ENCODE measurements at places on chromosomes 12 and 14.

DNA sequence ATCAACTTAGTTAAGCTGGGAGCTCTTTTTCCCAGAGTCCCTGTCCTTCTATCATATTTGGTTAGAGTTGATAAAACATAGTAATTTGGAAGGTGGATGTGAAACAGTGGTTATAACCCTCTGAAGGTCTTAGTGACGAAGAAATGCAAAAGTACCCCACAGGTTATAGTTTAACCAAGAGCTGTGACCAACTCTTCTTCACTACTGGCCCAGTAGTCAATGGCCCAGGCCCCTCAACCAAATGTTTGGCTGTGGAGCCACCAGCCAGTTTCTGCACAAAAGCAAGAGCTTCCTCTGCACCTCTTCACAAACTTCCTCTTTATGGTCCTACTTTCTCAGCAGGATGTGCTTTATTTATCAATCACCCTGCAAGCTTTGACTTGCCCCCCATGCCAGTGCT is 132.6 kb downstream of the BMP4 start:
- DNase-seq: no peak

- no peak for DNase-seq
Observed at GRCh38 chr12:6872073-6873048, 742 bp downstream of the SPSB2 start.

- no peak for DNase-seq
Observed at GRCh38 chr12:130111965-130112496, 50.2 kb upstream of the FZD10 start.

- DNase-seq: no peak
Observed at GRCh38 chr12:45725631-45726602, 3.6 kb upstream of the ARID2 start.

GRCh38 chr12:4807813-4808212 is 87.6 kb downstream of the GALNT8 start:
- no peak for DNase-seq

GRCh38 chr12:128920468-128920867 is 67.2 kb downstream of the GLT1D1 start:
- peak; percentile 2 for DNase-seq

DNA sequence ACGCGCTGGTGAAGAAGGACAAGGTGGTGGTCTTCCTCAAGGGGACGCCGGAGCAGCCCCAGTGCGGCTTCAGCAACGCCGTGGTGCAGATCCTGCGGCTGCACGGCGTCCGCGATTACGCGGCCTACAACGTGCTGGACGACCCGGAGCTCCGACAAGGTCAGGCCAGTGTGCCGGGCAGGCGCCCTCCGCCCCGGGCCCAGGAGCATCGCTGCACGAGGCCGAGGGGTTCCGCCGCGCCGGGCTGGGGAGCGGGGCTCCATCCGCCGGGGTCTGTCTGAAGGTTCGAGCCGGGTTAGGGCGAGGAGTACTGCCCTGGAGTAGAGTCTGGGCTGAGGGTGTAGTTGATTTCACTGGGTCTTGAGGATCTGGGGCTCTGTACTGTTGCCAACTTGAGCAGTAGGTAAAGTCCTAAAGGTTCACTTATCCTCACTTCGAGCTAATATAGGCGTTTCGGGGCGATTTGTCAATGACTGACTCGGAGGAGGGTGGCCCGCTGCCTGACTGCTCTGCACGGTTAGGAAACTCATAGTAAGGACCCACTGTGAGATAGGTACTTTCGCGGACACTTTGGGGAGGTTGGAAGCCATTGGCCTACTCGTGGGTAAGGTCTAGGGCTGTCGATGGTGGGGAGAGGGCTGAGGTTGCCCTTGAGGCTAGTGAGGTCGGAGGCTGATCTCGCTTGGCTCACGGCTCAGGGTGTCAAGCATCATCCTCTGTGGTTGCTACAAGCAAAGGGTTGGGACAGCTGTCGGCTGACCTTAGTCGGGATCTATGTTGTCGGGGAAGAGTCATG is 574 bp downstream of the GLRX5 start:
- DNase-seq: no peak

DNA sequence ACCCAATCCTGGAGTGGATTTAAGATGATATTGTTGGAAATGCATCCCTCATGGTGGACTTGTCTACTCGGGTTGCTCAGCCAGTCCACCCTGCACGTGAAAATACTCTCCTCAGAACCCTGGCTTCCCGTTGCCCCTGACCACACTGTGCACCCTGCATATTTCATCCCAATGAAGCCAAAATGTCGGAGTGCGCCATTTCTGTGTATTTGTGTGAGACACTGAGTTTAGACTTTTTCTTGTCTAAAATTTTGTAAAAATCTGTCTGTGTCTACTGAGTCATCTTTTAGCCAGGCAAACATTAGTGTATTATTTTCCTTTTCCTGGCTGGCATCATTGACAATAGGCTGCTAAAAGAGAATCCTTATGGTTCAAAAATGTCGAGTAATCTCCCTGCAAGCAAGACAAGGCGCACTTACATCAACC is 485 bp upstream of the PNMA1 start:
- no peak for DNase-seq

DNA sequence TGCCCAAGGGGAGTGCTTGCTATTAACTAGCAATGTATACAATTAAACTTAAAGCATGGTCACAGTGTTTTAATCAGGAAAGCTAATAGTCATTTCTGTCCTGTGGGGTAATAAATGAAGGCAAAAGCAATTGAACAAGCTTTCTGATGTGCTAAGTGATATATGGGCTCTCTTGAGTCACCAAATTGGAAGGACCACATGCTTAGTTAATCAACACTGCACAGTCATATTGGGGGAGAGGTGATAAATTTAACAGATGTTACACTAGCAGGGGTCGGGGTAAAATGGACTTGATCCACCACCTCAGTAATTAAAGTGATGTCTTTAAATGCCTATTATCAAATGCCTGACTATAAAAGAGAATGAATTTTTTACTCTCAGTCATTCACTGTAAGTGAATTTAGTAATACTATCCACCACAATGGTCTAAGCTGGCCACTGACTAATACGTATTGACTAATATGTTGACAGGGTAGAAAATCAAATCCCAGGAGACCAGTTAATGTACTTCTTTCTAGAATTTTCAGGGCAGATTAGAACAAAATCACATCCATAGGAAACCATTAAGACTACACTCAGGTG is 736.3 kb downstream of the RPS29 start:
- no peak for DNase-seq

GRCh38 chr14:63912286-63912685 is 59.5 kb downstream of the SYNE2 start:
- DNase-seq: no peak

GRCh38 chr14:30756594-30756993 is 117.8 kb upstream of the COCH start:
- no peak for DNase-seq

DNA sequence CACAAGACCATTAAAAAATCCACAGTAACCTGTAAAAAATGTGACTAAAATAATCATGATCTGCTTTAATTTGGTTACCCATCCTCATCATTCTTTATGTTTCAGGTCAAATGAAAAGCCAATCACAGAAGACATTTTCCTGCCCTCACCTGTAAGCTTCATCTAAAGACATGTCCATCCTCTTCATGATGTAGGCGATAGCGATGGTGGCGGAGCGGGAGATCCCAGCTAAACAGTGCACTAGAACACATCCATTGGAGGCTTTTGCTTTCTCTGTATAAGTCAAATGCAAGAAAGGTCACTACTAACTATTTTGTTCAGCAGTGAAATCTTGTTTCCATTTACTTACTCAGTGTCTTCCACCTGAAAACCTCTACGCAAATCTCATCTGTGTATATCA is 82.6 kb downstream of the DUSP16 start:
- DNase-seq: no peak

GRCh38 chr12:16238661-16239060 is 38.8 kb downstream of the SLC15A5 start:
- DNase-seq: no peak

DNA sequence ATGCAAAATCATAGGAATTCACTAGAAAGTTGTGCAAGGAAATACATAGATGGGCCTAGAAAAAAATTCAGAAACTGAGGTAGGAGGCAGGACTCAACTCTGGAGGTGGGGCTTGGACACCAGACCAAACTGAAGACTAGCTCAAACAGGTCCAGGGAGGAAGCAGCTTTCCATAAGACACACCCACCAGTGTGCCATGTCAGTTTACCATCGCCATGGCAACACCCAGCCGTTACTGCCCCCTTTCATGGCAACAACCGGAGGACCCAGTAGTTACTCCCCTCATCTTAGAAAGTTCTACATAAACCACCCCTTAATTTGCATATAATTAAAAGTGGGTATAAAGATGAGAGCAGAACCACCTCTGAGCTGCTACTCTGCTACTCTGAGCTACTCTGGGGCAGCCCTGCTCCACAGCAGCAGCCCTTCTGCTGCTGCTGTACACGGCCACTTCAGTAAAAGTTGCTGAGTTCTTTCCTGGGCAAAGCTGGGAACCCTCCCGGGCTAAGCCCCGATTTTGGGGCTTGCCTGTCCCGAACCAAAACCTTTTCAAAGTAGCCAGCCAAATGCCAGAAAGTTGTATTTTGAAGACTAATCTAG is 30.8 kb upstream of the NINJ2 start:
- DNase-seq: no peak

- no peak for DNase-seq
Observed at GRCh38 chr12:1946296-1946695, 27.8 kb upstream of the CACNA2D4 start.

GRCh38 chr12:101050631-101051030 is 159.4 kb downstream of the SLC5A8 start:
- no peak for DNase-seq

DNA sequence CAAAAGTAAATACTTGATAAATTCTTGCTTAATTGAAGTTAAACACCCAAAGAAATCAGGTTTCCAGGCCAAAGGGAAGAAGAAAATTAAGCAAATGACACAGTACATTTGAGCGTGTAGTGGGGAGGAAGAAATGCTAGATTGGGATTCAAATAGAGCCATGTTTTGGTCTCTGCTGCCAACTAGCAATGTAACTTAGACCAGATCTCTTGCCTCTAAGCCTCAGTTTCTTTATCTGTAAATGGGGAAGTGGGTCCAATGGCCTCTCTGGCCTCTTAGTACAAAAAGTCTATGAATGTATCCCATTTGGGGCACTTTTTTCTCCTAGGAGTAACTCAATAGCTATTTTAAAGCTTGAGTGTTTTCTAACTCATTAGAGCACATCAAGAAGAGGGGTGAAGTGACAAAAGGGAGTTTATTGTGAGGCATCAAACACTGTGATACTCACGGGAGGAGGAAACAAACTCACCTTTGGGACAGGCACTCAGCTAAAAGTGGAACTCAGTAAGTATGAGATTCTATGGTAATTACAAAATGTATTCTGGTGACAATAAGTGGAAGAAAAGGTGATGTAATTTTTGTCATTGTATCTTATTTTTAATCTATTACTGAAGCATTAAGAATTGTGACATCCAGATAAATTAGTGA is 55.8 kb downstream of the DAD1 start:
- DNase-seq: no peak

GRCh38 chr14:78917462-78917861 is 747.3 kb downstream of the NRXN3 start:
- no peak for DNase-seq

DNA sequence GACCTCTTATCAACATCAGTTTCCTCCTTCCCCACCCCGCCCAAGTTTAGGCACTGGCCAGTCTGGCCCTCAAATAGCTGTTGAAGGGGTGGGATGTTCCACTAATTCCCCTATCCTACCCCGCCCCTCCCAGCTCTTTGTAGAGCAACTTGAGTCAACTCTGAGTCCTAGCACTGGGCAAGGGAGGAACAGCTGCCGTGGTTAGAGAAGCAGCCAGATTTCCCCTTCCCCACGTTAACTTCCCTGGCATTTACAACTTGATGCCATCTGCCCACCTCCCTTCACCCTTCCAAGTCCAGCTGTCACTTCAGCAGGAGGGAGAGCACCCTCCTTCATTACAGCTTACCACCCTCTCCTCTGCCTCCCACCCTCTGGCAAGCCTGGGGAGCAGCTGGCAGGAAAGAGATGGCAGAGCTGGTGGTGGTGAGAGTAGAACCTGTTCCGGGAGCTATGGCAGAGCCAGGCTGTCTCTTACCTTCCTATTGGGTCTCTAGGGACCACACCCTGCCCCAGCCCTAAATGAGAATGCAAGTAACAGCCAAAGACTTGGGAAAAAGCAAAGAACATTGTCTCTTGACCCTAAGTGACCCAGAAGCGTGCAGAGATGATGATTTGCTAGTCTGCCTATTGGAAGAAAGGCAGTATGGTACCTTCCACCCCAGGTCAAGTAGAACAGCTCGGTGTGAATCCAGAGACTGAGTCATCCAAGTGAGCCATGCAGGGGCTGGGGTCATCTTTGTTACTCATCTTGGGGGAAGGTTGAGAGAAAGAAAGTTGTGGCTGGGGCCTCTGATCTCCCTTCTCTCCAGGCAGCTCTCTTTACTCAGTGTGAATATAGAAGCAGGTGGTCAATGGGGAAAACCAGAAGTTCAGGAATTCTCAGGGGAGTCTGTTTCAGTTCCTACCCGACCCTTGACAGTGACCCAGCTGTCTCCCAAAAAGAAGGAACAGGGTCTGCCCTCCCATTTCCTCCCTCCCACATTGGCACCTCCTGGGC is 1.5 kb downstream of the BLOC1S1 start:
- DNase-seq: no peak

GRCh38 chr12:1424674-1425395 is 169.5 kb downstream of the FBXL14 start:
- DNase-seq: no peak

DNA sequence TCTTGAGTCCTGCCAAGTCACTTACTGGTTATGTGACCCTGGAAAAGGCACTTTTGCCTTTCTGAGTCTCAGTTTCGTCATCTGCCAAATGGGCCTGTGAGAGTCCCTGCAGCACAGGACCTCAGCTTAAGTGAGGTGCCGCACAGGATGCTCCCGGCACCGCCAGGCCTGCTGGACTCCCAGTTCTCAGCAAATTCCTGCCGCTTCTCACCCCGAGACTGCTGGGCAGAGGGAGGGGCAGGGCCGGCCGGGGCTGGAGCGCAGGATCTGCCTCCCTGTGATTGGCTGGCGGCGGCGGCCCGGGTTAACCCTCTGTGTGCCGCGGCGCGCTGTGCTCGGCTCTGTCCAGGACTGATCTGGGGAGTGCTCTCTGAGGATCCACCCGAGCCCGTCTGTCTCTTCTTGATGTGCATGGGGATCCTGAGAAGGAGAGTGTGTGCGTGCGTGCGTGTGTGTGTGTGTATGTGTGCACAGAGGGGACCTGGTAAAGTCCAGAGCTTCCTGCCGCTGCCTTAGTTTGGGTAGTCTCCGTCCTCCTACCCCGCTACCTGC is 8.6 kb downstream of the SETD1B start:
- no peak for DNase-seq

DNA sequence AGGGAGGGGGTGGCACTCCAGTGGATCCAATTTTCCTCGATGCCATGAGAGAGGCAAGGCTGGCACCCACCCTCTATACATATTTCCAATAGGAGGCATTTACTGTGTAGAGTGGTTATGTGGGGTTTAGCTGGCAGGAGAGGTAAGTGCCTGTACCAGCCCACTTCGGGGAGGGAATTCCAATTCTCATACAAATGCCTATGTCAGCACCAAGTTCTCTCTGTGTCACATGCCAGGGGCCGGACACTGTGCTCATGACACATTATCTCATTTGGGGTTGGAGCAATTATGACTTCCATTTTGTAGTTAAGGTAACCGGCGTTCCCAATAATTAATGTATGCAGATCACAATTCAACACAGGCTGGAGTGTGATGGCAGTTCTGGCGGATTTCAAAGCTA is 284.3 kb downstream of the KSR2 start:
- DNase-seq: no peak

GRCh38 chr14:23141706-23142444 is 22.8 kb upstream of the CEBPE start:
- DNase-seq: peak; percentile 81
